Stimulated activated CD8-positive, alpha-beta memory T cell treated with anti-CD3 and anti-CD28 coated beads, Interleukin-15, amount 100 ng/mL, for 24 hours (primary cell): ENCODE measurements at places on chromosomes 2 and 18.

DNA sequence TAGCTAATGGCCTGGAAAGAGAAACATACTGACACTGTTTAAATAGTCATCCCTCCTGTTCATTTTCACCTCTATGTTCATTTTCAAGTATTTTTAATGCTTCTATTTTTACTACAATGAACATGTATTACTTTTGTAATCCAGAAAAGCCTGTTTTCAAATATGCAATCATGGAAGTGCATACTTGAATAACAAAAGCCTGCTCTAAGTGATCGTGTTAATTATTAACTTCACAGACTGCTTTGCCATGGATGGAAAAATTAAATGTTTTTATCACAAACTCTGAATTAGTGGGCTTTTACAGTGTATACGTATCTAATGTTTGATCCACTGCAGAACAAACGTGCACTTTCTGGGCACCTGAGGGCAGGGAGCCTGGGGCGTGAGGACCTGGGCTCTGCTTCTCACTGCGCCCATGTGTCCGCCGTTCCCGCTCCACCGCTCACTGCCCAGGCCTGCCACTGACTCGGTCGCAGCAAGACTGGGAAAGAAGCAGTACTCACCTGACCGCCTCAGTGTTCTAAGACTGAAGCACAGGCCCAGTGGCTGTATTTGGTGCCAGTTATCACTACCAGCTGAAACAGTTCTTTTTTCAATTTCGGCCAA lies 80.6 kb downstream of the UXS1 start:
- DNase-seq, result no peak

- DNase-seq, result no peak
Observed at GRCh38 chr2:106115250-106115649, 78.9 kb downstream of the UXS1 start.

- DNase-seq, result no peak
Observed at GRCh38 chr18:76803814-76804213, 18.5 kb upstream of the ZNF236 start.

- no peak for DNase-seq
Observed at GRCh38 chr2:168920504-168921157, 19.5 kb downstream of the G6PC2 start.

DNA sequence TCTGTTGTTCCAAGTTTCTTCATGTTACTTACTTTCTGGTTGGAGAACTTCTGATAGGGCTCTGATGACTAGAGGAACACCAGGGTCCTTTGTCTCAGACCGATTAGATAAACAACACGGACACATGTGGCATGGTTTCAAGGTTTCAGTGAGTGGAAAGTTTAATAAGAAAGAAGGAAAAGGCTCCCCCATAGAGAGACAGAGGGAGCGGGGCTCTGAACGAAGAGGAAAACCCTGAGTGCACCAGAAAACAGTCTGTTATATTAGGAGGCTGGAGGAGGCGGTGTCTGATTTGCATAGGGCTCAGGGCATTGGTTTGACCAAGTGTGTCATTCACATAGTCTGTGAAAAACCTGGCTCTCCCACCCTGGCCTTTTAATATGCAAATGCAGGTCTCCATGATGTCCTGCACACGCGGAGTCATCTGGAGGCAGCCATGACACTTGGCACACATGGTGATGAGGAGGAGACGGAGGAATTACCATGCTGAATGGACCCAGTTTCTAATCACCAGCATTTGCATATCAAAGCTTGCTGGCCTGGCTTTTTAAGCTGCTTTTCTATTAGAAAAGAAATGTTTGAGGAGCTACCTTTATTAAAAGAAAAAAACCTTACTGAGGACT lies 94.2 kb downstream of the PTPN4 start:
- DNase-seq, result no peak

- DNase-seq, result no peak
Observed at GRCh38 chr18:26863921-26864497, 1.5 kb downstream of the AQP4 start.

- no peak for DNase-seq
Observed at GRCh38 chr2:112701052-112701451, 19.8 kb upstream of the NT5DC4 start.

DNA sequence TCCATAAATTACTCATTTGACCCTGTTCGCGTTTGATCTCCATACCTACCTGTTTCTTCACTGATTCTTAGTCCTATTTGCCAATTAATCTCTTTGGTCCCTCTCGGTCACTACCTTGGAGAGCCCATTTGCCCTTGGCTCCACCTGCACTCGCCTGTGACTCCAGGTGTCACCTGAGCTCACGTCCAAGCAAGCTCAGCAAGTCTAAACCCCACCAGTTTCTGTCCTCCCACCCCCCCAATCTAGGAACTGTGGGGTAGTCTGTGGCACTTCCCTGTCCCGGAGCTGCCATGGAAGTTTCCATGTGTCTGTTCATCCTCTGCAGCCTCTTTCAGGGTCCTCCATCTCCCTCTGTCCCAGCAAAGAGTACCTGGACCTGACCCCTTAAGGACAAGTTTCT lies 68.1 kb upstream of the BCL2L11 start:
- no peak for DNase-seq

DNA sequence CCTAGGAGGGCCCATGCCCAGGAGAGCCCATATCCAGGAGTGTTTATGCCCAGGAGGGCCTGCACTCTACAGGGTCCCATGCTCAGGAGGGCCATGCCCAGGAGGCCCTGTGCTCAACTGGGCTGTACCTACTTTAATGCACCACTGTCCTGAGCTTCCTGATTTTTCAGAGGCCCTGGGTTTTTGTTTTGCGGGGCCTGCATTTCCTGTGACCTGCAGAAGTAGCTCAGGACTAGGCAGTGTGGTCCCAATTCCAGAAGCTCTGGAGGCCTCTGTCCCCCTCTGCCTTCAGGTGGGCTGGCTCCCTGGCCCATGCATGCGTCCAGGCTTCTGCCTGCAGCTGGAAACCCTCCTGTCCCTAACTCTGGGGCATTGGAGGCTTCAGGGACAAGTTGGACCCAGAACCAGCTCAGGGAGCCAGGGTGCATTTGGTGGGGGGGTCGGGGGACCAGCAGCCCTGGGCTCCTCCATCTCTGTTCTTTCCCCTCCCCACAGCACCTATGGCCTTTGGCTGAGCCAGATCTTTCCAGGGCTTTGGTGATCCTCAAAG lies 10.8 kb downstream of the GPR35 start:
- no peak for DNase-seq

DNA sequence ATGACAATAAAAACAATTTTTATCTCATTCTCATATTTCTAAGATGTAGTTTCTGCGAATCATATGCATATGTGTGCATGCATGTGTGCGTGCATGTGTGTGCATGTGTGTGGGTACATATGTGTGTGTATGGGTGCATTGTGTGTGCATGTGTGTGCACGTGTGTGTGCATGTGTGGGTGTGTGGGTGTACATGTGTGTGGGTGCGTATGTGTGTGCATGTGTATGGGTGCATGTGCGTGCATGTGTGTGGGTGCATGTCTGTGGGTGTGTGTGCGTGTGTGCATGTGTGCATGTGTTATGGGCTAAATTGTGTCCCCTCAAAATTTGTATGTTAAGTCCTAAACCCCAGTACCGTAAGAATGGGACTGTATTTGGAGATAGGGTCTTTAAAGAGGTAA lies 49.3 kb downstream of the COL6A3 start:
- no peak for DNase-seq

GRCh38 chr2:28452534-28453081 lies 43.3 kb upstream of the PLB1 start:
- DNase-seq, result peak; percentile 82

DNA sequence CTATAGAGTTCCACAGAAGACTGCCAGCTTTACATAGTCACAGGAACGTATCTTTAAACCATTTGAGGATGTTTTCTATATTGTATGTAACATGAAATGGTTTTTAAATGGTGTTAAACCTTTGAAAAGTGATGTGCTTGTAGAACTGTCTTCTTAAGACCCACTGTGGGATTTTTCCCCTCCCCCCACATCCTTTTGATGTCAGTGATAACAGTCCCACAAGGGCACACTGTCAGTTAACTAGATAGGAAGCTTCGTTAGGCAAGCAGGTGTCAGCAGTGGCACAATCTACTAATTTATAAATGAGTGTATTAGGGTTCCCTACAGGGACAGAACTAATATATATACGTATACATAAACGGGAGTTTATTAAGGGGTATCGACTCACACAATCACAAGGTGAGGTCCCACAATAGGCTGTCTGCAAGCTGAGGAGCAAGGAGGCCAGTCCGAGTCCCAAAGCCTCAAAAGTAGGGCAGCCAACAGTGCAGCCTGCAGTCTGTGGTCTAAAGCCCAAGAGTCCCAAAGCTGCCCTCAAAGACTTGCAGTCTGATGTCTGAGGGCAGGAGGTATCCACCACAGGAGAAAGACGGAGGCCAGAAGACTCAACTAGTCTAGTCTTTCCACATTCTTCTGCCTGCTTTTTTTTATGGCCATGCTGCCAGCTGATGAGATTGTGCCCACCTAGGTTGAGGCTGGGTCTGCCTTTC lies 23.8 kb upstream of the HNRNPLL start:
- no peak for DNase-seq

GRCh38 chr2:157990173-157990572 lies 111.5 kb upstream of the UPP2 start:
- no peak for DNase-seq

- no peak for DNase-seq
Observed at GRCh38 chr2:72154386-72154975, 6.8 kb upstream of the CYP26B1 start.

GRCh38 chr18:4060427-4061281 lies 394.5 kb downstream of the DLGAP1 start:
- no peak for DNase-seq

- DNase-seq, result no peak
Observed at GRCh38 chr2:47534179-47534919, 131.4 kb downstream of the MSH2 start.

- DNase-seq, result no peak
Observed at GRCh38 chr18:23114171-23114881, 21.0 kb upstream of the CABLES1 start.

DNA sequence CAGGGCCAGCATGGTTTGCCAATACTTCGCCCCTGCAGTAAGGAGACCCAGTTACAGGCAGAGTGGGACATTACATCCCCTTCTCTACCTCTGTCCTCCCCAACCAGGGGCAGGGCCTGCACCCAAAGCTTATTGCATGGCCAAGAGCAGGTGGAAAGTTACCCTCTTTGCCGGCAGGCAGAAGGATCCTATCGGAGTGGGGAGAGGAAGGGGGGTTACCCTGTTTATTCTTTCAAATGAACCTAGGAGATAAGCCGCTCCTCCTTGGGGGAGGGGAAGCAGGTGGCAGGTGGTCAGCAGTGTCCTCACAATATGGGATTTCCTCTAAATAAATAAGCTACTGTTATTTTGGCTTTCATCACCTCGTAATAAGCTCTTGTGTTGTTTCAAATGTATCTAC lies 53.9 kb downstream of the SPATS2L start:
- DNase-seq, result no peak

DNA sequence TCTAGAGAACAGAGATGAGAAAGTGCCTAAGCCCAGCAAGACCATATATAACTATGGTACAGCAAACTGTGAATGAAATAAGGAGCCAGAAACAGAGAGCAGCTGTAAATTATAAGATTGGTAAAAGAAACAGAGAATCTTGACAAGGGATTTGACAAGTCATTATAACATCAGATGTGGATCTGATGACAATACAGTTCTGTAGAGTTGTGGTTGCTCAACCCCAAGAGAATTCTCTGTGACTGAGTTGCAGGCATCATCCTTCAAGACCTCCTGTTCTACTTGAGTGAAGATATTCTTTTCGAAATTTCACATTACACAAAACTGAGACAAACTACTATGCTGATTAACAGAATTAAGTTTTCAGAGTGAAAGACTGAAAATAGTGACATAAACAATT lies 343.1 kb upstream of the SLC39A10 start:
- no peak for DNase-seq

GRCh38 chr18:75285876-75286275 lies 75.3 kb downstream of the TSHZ1 start:
- no peak for DNase-seq

- no peak for DNase-seq
Observed at GRCh38 chr2:148531669-148532428, 112.7 kb upstream of the EPC2 start.

DNA sequence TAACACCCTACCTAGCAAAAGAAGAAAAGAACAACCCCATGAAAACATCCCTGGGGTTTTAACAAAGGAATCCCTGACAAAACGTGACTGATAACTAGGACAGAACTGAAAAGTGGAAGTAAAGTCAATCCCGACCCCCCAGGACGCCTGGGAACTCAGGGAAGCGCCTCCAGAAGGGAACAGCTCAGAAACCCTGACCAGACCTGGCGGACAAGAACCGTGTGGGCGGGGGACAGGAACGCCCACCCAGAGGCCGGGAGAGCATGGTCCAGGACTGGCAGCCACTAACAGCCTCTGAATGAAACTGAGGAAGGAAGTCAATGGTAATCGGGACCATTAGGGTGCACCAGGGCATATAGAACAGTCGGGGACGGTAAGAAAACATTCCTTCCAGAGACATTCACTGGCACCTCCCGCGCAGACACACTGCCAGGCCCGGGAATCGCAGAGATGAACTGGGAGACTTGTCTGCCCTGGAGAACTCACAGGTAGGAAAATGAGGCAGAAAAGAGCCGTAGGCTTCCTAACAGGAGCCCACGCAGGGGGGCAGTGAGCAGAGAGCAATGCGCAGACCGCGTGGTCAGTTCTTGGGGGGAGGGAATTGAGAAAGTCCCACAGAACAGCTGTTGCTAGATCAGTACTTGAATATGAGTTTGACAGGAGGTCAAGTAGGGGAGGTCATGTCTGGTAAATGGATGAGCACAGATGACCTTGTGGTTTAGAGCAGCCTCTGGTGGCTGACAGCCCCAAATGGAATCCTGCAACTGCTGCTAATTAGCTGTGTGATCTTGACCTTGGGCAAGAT lies 1.3 kb upstream of the TBC1D8 start:
- DNase-seq, result no peak

- DNase-seq, result no peak
Observed at GRCh38 chr2:24682304-24682703, 110.9 kb downstream of the PTRHD1 start.

GRCh38 chr2:197274937-197275336 lies 35.6 kb downstream of the ANKRD44 start:
- DNase-seq, result no peak
